ENCODE measurements at places on chromosomes 6 and 20. TPM values are rescaled to one million over a fixed set of nuclear protein-coding genes. Genes with fewer than 3 reads are reported as not detected.
A peak's percentile ranks its signal among the peaks of the same experiment; 100 is the strongest.

GRCh38 chr20:36469973-36470372 lies 71.3 kb upstream of the MYL9 start:
- H3K36me3 ChIP-seq = no peaks in the 10 kb centered on the region
- peaks cover 68% of the 10 kb centered on the region for H3K4me1 ChIP-seq
- no peak overlapping the region for H3K4me3 ChIP-seq
- no peak for DNase-seq

DNA sequence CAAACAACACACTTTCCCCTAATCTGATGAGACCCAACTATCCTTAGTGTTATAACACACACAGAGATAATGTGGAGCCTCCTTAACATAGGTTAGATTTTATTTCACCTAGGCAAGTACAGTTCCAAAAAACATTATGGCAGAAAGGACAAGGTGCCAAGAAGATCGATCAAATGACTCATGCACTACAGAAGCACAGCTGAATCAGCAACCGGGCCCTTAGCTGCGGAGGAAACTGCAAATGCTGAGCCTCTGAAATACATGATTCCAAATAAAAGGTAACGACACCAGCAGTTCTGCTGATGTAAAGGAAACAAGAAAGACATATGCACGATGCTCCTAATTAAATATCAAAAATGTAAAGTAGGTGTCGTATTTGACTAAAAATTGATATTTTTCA lies 19.9 kb upstream of the MUC21 start:
- H3K27me3 ChIP-seq = peaks cover 5% of the 10 kb centered on the region
- no peak for DNase-seq
- H3K4me1 ChIP-seq = no peaks in the 10 kb centered on the region
- no peaks in the 10 kb centered on the region for H3K36me3 ChIP-seq
- no peak overlapping the region for H3K4me3 ChIP-seq

GRCh38 chr6:32602383-32602782 lies 12.7 kb upstream of the HLA-DRB1 start:
- no peak for DNase-seq
- no peaks in the 10 kb centered on the region for H3K36me3 ChIP-seq
- H3K27ac ChIP-seq = no peak overlapping the region
- peaks cover 4% of the 10 kb centered on the region for H3K4me1 ChIP-seq
- no peak overlapping the region for H3K4me3 ChIP-seq

- no peaks in the 10 kb centered on the region for H3K4me1 ChIP-seq
- DNase-seq = peak; percentile 2
- H3K36me3 ChIP-seq = no peaks in the 10 kb centered on the region
- no peak overlapping the region for H3K27ac ChIP-seq
- H3K4me3 ChIP-seq = no peak overlapping the region
- peaks cover 7% of the 10 kb centered on the region for H3K27me3 ChIP-seq
Observed at GRCh38 chr6:116536216-116536621, 9.3 kb downstream of the TRAPPC3L start.

GRCh38 chr6:16600026-16600425 lies 161.2 kb downstream of the ATXN1 start:
- no peak overlapping the region for H3K4me3 ChIP-seq
- peaks cover 6% of the 10 kb centered on the region for H3K36me3 ChIP-seq
- H3K4me1 ChIP-seq = peaks cover 3% of the 10 kb centered on the region

DNA sequence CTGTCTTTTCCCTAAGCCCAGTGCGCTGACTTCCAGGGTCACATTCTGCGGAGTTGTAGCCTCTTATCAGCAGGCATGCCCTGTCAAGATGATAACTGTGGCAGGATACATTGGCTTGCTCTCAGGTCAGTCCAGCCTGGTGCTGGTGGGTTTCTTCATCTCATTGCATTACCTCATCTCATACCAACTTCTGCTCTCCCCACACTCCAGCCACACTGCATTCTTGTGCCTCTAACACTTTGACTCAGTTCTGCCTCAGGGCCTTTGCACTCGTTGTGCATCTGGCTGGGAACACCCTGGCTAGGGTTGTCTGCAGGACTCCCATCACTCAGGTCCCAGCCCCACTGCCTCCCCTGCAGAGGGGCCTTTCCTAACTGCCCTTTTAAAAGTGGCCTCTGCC lies 110.3 kb upstream of the BACH2 start:
- peaks cover 38% of the 10 kb centered on the region for H3K4me1 ChIP-seq
- no peak overlapping the region for H3K27ac ChIP-seq
- H3K27me3 ChIP-seq = no peaks in the 10 kb centered on the region
- DNase-seq = no peak
- no peaks in the 10 kb centered on the region for H3K36me3 ChIP-seq
- H3K4me3 ChIP-seq = no peak overlapping the region

- peaks cover 32% of the 10 kb centered on the region for H3K36me3 ChIP-seq
- H3K4me3 ChIP-seq = no peak overlapping the region
- no peak for DNase-seq
Observed at GRCh38 chr6:160494576-160494975, 146.4 kb downstream of the SLC22A3 start.

DNA sequence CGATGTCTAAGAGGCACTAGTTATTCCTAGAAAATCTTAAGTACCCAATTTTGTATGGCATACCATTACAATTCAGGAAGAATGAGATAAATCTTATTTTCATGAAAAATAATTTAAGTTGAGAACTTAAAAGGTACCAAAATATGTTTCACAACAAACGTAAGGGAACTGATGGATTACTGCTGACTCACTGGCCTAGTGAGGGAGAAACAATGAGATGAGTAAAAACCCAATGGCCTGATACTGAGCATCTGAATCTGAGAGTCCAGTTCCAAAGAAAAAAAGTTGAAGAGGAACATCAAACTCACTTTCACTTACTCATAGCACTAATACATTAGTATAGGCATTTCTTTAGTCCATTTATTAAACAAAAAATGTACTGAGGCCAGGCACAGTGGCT lies 56.0 kb downstream of the MDN1 start:
- H3K36me3 ChIP-seq = peaks cover 53% of the 10 kb centered on the region
- no peak overlapping the region for H3K4me3 ChIP-seq
- H3K4me1 ChIP-seq = no peaks in the 10 kb centered on the region
- no peak for DNase-seq

DNA sequence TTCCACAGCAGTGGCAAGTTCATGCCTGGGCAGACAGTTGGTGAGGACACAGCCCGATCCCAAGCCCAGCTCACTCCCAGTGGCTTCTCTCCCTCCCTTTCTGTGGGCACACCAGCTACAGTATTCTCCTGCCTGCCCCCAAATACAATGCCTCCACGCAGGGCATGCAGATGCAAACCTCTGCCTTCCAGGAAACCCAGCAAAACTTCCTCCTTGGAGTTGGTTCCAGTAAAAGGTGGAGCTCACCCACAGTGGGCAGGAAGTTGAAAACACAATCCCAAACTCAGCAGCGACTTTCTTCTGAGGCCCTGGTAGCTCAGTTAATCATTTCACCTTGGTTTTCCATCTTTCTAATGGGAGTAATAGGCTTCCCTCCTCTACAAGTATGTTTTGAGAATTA lies 93.7 kb downstream of the LY86 start:
- H3K36me3 ChIP-seq = no peaks in the 10 kb centered on the region
- H3K27ac ChIP-seq = no peak overlapping the region
- no peaks in the 10 kb centered on the region for H3K27me3 ChIP-seq
- DNase-seq = no peak
- H3K4me1 ChIP-seq = no peaks in the 10 kb centered on the region

- no peaks in the 10 kb centered on the region for H3K27me3 ChIP-seq
- no peaks in the 10 kb centered on the region for H3K36me3 ChIP-seq
- no peaks in the 10 kb centered on the region for H3K4me1 ChIP-seq
- DNase-seq = no peak
Observed at GRCh38 chr6:47057830-47058540, 15.9 kb upstream of the ADGRF1 start.

DNA sequence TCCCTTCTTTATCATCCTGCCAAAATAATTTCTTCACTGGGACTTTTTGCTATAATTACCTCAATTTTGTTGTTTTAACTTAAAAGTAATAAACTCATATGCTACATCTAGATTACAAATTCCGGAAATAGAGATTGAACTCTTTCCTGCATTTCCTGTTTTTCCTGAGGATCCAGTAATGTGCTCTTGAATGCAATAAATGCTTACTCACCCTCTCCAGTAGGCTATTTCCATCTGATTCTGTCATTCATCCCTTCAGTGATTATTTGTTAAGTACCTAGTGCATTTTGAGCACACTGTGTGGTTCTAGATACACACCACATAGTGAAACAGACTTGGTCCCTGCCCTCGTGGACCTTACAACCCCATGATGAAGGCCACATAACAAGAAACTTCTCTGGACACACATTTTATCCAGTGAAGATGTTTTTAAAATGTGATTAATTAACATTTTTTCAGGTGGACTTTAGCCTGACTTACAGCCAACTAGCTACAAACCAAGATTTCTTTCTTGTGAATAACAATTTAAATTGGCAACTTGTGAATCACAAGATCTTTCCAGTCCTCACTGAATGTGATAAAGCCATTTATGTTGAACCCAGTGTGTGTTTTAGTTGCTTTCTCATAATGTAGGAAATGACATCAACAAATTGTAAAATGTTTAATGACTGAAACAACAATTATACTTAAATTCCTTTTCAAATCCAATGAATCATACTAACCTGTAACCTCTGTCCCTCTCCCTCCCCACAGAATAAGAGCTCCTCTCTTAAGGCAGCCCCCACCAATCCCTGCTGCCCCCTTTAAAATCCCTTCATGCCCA lies 272.3 kb downstream of the KHDC1L start:
- no peak overlapping the region for H3K4me3 ChIP-seq
- no peak overlapping the region for H3K27ac ChIP-seq
- H3K27me3 ChIP-seq = no peaks in the 10 kb centered on the region
- H3K4me1 ChIP-seq = no peaks in the 10 kb centered on the region
- no peaks in the 10 kb centered on the region for H3K36me3 ChIP-seq
- no peak for DNase-seq

- no peaks in the 10 kb centered on the region for H3K4me1 ChIP-seq
- DNase-seq = no peak
- H3K27ac ChIP-seq = no peak overlapping the region
- no peak overlapping the region for H3K4me3 ChIP-seq
- H3K36me3 ChIP-seq = no peaks in the 10 kb centered on the region
- no peaks in the 10 kb centered on the region for H3K27me3 ChIP-seq
Observed at GRCh38 chr6:38509713-38510112, 130.0 kb downstream of the BTBD9 start.

GRCh38 chr6:143397227-143398222 lies 53.0 kb downstream of the ADAT2 start:
- no peak overlapping the region for H3K27ac ChIP-seq
- H3K27me3 ChIP-seq = no peaks in the 10 kb centered on the region
- H3K4me3 ChIP-seq = no peak overlapping the region
- no peaks in the 10 kb centered on the region for H3K36me3 ChIP-seq
- DNase-seq = no peak

DNA sequence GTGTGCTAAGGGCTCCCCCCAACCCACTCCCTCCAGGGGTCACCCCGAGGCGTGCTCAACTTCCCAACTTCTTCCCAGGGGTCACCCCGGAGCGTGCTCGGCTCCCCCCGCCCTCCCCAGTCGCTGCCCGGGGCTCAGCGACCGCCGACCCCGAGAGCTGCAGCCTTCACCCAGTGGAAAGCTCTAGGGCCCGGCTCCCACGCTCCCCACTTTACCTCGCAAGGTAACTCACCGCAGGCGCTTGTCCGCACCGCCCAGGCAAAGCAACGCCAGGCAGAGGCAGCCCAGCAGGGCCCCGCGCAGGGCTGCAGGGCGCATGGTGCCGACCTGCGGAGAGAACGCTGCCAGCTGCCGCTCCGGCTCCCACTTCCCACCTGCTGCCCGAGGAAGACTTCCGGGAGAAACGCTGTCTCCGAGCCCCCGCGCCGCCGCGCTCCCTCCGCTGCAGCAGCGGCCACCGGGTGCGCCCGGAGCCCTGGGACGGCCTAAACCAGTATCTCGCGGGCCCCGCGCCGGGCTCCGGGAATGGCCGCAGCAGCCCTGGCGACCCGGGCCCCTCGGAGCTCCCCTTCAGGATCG lies 396 bp downstream of the RNASET2 start:
- no peak for DNase-seq
- peaks cover 6% of the 10 kb centered on the region for H3K36me3 ChIP-seq
- peak overlapping the region; percentile 90 for H3K4me3 ChIP-seq
- H3K27ac ChIP-seq = peak overlapping the region; percentile 95
- H3K4me1 ChIP-seq = peaks cover 83% of the 10 kb centered on the region

DNA sequence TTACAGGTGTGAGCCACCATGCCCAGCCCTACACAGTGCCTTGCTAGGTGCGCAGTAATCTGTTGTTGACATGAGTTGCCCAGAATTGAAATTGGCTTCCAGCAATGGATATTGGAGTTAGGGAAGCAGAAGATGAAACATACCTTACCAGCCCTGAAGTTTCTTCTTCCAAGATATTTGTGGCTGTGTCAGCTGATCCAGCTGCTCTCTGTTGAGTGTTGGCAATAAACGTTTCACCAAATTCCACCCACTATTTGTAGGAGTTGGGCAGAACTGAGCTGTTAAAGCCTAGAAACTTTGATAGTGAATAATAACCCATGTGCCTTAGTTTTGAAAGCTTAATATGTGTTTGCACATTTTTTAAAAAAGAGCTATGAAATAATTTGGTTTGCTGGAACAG lies 218.2 kb upstream of the SNX9 start:
- no peak for DNase-seq
- no peaks in the 10 kb centered on the region for H3K4me1 ChIP-seq
- H3K36me3 ChIP-seq = no peaks in the 10 kb centered on the region

DNA sequence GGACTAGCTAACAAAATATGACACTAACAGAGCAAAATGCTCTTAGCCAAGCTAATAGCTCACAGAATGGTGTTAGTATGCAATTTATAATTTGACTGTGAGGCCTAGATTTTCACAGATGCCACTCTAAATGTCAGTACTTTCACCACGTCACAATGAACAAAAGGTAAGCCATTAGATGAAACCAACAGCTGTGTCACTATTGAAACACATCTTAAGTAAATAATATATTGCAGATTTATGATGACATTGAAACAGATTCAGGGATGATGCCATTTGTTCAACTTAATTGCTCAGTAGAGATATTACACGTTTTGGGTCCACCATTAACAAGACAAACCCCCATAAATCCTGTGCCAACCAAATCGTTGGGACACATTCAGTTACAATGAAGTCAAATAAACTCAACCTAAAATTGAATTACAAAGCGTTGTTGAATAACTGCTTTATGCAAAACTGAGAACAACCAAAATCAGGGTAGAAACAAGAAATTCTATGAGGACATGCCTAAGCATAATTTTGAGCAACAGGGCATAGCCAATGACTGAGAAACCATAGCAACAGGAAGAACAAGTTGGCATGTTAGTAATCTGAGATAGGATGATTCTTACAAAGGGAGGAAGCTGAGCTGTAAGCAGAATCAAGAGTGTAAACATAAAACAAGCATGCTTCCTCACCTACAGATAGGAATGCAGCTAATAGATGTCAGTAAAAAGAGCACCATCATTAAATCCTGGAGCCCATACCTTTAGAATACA lies 85.6 kb upstream of the KHDRBS2 start:
- H3K4me1 ChIP-seq = no peaks in the 10 kb centered on the region
- no peaks in the 10 kb centered on the region for H3K36me3 ChIP-seq
- no peak overlapping the region for H3K4me3 ChIP-seq
- H3K27me3 ChIP-seq = no peaks in the 10 kb centered on the region
- no peak for DNase-seq
- no peak overlapping the region for H3K27ac ChIP-seq

- DNase-seq = peak; percentile 11
- no peaks in the 10 kb centered on the region for H3K36me3 ChIP-seq
- H3K27ac ChIP-seq = no peak overlapping the region
- no peaks in the 10 kb centered on the region for H3K4me1 ChIP-seq
Observed at GRCh38 chr6:129575378-129576118, 134.4 kb downstream of the ARHGAP18 start.

DEFB124 gene
- total RNA-seq = not detected

ANKRD60 gene
- not detected for total RNA-seq

COL21A1 gene
- total RNA-seq = not detected

TGM3 gene
- total RNA-seq = not detected

GPLD1 gene
- total RNA-seq = 1.7 TPM

ID4 gene
- total RNA-seq = not detected
